Upper lobe of right lung (tissue), 1 donor: ENCODE measurements at places on chromosomes 2 and 18.

GRCh38 chr2:8599421-8600242 lies 82.2 kb upstream of the ID2 start:
- peak; percentile 53 for DNase-seq

GRCh38 chr2:121095257-121096080 lies 189.5 kb downstream of the TFCP2L1 start:
- DNase-seq = peak; percentile 90

GRCh38 chr2:85830645-85831044 lies 58.1 kb downstream of the ST3GAL5 start:
- no peak for DNase-seq

GRCh38 chr2:224847381-224847780 lies 131.2 kb upstream of the CCDC195 start:
- no peak for DNase-seq

- DNase-seq = no peak
Observed at GRCh38 chr2:236639461-236640235, 70.0 kb downstream of the ACKR3 start.

GRCh38 chr2:25797620-25798488 lies 80.4 kb downstream of the ASXL2 start:
- DNase-seq = no peak

DNA sequence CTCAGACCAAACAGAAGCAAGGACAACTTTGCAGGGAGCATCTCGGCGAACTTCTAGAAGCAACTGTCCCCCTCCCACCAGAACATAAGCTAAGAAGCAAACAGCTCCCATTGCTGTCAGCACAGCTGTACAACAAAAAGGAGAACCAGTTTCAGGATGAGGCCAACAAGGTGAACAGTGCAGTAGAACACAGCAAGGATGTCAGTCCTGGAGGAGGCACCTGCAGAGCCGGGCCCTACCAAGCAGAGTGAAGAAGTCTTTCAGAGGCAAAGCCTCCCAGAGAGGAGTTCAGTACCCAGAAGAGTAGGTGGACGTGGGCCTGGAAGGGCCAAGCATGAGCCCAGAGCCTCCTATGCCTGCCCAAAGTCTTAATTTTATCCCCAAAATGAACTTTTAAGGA lies 1.0 kb downstream of the PASK start:
- no peak for DNase-seq

DNA sequence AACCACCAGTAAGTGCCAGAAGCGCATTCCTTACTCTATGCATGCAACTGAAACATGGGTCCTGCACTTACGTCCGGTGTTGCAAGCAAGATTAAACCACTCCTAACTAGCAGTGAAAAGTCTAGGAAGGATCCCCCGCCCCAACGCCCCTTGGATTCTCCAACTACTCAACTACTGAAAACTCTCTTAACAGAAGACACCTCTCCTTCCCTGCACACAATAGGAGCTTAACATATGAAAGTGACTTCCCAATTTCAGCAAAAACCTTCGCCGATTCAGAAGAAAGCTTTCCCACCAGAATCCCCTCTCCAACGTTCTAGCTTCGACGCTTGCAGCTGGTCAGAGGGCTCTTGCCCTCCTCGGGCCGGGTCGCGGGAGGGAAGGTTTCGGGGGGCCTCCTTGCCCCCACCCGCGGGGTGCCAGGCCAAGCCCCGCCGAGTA lies 578 bp downstream of the IWS1 start:
- no peak for DNase-seq

DNA sequence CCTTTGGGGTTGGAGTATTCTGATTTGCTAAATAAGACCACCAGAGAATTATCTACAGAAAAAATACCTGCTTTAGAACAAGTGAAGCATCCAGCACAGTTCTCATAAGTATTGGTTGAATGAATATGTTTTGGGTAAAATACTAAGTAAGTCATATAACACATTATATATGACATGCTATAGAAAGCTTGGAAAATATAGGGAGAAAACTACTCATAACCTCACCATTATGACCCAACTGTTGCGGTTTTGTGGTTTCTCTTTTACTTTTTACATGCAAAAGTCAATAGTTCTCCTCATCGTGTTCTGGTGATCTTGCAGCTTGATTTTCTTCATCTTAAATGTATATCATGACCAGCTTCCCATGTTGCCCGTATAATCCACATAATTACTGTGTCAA lies 66.2 kb downstream of the DIPK1C start:
- DNase-seq = no peak

GRCh38 chr2:177211576-177212105 lies 953 bp upstream of the HNRNPA3 start:
- no peak for DNase-seq

GRCh38 chr2:174694196-174694878 lies 69.9 kb downstream of the CHRNA1 start:
- no peak for DNase-seq

GRCh38 chr2:219289537-219290361 lies 10.6 kb downstream of the DNAJB2 start:
- peak; percentile 77 for DNase-seq

GRCh38 chr18:75262511-75262910 lies 51.9 kb downstream of the TSHZ1 start:
- DNase-seq = no peak

DNA sequence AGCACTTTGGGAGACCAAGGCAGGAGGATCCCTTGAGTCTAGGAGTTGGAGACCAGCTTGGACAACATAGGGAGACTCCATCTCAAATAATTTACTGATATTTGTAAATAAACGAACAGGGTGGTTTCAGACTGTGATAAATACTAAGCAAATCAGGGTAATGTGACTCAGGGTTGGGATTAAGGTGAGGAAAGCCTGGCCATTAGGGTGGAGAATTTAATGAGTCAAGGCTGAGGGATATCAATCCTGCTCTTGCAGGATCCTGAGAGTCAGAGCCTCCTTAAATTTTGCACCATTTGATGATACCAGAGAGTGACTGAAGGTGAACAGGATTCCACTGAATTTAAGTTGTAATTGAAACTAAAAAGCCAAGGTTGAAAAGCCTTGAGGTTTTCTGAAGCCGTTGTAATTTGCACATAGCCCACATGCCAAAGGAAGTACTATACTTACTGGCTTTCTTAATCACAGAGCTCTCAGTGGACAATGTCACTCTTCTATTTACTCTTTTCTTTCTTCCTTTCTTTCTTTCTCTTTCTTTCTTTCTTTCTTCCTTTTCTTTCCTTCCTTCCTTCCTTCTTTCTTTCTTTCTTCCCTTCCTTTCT lies 28.6 kb upstream of the AP1S3 start:
- no peak for DNase-seq

DNA sequence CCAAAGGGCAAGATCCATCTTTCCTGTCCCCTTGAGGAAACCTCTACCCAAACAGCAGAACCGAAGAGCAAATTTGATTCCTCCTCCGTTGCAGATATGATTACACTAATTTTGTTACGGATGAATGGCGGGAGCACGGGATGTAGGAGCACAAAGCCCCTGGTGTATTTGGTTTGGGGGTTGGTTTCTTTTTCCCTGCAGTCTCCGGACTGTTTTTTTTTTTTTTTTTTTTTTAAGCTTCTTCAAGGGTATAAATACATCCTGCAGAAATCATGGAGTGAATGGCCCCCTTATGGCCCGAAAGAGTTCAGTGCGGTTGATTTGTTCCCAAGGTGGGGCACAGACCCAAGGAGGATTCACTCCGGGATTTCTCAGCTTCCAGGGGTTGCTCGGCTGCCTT lies 135.3 kb upstream of the SH3BP4 start:
- DNase-seq = no peak

- DNase-seq = peak; percentile 77
Observed at GRCh38 chr2:128374001-128374710, 55.5 kb upstream of the HS6ST1 start.

DNA sequence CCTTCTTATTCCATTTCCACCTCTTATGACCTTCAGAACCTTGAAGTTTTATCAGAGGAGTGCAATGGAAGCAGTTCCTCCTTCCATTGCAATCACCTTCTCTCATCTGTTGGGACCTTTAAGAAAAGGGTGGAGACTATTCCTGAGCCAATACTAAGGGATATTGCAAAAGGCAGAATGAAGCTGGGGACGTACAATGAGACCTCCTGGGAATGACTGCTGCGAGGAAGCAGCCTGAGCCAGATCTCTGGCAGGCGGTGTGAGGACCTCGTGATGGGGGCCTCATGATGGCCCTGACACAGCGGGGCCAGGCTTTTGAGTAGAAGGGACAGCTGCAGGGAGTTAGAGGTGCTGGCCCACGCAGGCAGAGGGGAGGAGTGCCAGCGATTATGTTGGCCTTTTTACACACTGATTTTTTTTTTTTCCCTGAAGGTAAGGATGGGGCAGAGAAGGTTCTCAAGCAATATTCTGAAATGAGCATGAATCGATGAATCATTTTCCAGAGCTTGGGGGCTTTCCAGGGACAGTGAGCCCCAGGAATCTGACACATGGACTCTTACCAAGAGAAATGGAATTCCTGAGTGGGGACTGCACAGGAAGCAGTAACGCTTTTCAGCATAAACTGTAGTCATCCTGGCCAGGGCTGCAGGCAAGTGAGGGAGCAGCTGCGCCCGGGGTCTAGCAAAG lies 40.0 kb upstream of the LAPTM4A start:
- DNase-seq = no peak

DNA sequence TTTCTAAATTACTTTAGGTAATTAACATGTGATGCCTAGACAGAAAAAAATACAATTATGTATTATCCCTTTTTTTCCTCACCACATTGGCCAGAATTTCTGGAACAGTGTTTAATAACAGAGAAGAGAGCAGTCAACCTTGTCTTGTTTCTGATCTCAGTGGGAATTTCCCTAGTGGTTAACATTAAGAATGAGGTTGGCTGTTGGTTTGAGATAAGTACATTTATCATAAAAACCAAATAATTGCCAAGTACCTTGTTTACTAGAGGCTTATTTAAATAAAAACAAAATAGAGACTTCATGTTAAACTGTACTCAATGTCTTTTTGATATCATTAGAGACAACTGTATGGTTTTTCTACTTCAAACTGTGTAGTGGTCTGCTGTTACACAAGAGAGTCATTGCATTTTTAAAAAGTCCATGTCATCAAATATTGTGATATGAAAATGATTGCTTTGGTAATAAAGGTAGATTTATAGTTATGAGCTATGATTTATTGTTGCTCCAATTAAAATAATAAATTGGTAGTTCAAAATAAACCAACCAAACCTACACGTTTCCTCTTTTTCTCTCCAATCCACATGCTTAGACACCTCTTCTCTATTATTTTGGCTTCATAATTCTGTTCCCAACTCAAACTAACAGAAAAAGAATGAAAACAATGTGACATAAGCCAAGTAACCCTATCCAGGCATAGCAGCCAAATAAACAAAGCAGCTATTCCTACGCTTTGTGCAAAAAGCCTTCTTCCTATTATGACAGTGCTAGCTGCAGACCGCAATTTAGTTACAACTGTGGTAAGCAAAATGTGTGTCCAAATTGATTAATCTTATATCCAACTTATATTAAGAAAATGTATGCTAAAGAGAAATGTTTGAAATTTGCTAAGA lies 20.9 kb upstream of the TANK start:
- no peak for DNase-seq

DNA sequence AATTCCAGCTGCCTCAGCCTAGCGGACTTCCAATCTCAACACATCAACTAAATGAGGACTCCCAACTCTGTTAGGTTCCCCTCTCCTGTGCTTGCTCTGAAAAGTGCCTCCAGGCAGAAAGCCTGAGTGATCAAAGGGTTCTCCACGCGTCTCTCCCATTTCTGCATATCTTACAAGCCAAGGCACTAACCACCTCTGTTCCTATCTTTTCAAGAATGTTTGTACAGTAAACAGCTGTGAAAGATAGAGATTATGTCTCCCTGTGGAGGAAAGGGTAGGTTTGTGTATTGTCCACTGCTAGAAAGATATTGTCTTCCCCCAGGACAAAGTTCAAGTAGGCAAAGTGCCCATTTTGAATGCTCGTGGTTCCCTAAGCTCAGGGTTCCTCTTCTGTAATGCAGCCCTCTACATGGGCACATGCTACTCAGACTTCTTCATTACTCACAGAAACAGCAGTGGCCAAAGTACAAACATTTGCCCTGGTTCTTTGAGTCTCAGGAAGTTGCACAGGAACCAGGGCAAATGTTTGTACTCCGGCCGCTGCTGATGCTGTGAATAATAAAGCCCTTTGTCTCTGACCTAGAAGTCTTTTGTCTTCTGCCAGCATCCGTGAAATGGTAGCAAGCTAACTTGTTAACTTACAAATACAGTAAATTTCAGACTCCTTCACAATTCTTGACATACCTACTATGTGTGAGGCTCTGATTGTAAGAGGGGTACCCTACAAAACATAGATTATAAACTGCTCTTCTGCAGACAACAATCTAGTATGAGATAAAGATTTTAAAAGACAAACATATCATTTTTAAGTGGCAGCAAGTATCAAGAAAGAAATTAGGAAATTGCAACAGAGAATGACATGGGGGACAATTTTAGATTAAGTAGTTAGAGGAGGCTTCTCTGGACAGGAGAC lies 44.5 kb downstream of the PKDCC start:
- no peak for DNase-seq

DNA sequence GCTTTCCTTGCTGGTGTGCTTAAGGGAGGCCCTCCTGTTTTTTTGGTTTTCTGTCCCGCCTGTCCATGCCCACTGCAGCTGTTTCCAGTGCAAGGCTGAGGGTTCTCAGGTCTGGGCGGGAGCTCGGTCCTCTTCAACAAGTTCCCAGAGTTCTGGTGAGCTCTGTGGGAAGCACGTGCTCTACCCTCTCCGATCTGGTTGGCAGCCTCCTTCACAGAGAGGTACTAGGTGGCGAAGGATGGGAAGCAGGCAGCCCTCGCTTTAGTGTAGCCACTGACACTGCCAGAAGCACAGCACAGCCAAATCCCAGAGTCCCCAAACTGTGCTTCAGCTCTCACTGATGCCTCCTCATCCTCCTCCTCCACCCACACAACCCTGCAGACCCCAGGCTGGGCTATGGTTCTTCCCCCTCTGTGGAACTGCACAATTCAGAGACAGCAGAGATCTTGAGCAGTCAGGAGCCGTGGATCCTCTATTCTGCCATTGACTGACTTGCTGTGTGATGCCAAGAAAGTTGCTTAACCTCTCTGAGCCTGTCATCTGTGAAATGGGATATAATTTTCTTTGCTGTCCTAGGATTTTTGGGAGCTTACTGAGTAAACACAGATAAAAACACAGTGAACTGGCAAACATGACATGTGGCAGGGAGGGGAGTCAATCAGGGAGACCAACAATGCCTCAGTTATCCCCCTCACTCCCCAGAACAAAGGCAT lies 157.3 kb downstream of the MSH2 start:
- DNase-seq = no peak

GRCh38 chr2:122516775-122517174 lies 761.3 kb downstream of the TSN start:
- no peak for DNase-seq

- peak; percentile 46 for DNase-seq
Observed at GRCh38 chr2:240310645-240311044, 124.8 kb upstream of the GPC1 start.

GRCh38 chr2:1900732-1901131 lies 156.4 kb upstream of the PXDN start:
- DNase-seq = no peak
